Amniotic stem cell (primary cell): ENCODE measurements at places on chromosomes 6 and 20.

DNA sequence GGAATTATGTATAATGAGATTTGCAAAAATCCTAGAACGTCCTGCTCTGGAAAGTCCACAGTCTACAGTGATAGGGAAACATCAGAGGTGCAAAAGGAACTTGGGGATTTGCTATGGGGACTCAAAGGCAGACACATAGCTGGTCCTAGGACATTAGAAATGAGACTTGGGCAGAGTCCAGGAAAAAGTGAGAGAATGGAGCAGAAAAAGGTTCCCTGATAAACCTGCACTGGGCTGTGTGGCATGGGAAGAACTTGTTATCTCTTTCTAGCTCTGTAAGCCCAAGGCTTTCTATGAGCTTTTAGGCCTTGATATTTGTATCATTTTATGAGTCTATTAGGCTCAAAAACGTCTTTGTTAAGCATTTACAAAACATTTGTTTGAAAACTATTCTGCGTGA is 15.2 kb downstream of the PRND start:
- DNase-seq = no peak

- DNase-seq = no peak
Measured at GRCh38 chr6:44265722-44266233, 427 bp upstream of the NFKBIE start.

GRCh38 chr6:47413752-47414422 is 63.7 kb upstream of the CD2AP start:
- no peak for DNase-seq

GRCh38 chr6:14770040-14770439 is 475.8 kb upstream of the JARID2 start:
- DNase-seq = no peak

DNA sequence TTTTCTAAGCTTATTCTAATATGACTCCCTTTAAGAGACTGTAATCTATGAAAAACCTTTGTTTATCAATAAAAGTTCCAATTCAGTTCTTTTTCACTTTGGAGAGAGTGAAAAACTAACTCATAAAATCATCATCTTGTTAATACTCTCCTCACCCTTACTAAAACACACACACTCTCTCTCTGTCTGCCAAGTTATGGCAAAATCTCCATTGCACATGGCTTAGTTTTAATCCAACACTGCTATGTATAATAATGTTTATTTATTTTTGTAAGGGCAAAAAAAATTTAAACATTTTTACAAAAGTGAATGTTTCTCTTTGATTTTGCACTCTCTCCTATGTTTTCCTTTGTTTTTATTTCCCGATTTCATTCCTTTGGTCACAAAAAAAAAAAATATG is 253.2 kb downstream of the BMP7 start:
- no peak for DNase-seq

DNA sequence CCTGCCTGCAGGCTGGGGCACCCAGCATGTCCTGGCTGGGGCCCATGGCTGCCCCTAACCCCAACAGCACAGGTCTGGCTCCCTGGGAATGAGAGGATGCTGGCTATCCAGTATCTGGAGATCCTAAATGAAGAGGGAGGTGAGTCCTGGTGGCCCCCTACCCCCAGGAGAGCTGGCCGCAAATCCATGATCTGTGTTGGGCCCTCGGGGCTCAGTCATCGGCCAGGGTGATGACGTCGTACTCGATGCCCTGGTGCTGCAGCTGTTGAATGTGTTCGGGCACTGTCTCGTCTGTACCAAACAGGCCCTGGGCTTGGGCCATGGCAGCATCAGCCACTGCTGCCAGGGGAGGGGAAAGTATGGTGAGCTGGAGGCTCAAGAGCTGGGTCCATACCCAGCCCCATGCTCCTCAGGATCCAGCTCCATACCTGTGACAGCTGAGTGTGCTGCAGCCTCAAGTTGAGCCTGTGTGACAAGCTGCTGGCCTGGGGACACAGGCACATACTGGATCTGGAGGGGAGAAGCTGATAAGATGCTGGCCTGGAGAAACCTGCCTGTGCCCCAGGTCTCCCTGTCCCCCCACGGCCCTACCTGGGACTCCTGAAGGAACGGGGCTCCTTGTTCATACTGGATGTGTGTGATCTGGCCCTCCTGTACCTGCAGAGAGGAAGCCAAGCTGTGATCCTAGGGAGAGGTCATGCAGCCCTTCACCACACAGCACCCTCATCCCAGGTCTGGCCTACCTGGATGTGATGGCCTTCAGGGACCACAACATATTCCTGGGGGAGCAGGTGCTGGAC is 14.5 kb downstream of the PCIF1 start:
- no peak for DNase-seq

GRCh38 chr20:36126836-36127527 is 27.6 kb upstream of the EPB41L1 start:
- no peak for DNase-seq

DNA sequence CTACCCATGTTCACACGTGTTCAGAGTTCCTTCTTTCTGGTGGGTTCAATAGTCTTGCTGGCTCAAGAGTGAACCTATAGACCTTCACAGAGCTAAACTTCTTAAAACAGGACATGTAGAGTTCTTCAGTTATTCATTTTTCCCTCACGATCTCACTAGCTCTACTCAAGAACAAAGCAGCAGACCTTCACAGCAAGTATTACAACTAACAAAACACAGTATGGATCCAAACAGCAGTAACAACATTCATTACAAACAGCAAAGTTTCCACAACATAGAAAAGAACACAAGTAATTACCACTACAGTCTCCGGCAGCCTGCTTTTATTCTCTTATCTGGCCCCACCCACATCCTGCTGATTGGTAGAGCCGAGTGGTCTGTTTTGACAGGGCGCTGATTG is 39.5 kb upstream of the MCUR1 start:
- DNase-seq = no peak

DNA sequence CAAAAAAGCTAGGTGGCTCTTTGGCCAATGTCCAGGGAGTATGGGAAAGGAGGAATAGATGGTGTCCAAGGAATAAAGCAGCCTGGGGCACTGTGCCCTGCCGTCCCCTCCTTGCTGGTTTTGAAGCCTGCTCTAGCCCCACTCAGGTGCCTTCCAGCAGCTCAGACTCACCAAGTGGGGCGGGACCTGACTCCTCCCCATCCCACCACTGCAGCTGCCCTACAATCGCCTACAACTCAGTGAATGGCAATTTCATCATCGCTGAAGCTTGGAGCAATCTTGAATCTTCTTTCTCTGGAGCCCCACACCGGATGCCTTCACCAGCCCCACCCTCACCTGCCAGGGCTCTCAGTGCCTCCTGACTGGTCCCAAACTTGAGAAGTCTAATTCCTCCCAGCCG is 56.4 kb upstream of the NXT1 start:
- no peak for DNase-seq

- DNase-seq = no peak
Measured at GRCh38 chr6:109087661-109088264, 6.9 kb downstream of the SESN1 start.

DNA sequence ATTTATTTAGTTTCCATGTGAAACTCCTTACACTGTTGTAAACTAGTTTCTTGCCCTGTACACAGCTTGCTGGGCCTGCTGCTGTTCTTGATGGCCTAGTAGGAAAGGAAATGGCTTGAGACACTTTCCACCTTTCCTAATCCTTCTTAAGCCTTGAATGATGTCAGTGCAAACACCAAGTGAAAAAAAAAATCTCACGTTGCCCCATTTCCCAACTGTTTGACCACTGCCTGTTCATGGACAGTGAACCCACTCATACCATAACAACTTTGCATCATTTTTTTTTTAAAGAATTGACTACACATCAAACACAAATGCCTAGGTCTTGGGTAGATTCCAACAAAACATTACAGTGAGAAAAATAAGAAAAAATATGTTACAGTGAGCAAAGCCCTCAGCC is 653.6 kb upstream of the FLRT3 start:
- DNase-seq = no peak

DNA sequence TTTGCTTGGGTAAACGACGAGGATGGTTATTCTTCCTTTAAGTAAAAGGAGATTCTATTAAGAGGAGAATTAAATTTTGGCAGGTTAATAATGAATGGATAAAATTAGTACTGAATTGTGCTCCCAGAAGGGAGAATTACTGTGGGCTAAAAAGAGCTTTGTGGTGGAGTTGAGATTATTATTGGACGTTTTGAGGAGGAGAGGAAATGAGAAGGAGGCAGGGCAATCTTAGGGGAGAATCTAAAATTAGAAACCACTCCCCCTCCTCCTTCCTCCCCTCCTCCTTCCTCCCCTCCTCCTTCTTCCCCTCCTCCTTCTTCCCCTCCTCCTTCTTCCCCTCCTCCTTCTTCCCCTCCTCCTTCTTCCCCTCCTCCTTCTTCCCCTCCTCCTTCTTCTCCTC is 331.8 kb downstream of the PRL start:
- no peak for DNase-seq

DNA sequence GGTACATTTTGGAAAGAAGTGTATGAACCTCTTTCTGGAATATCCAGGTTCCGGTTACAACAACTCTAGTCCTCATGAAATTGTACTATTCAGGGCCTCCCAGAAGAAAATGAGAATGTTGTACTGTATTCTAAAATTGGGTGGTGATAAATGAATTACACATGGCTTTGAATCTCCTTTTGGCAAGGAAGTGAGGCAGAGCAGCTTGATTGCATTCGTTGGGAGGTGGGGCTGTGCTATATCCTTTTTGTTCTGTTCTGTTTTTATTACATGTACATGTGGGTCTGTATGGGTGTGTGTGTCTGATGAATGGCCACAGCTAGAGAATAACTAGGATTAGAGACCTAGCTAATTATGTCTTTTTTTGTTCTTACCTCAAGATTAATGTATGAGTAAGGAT is 37.8 kb upstream of the SNRPB2 start:
- no peak for DNase-seq

- no peak for DNase-seq
Measured at GRCh38 chr6:154292066-154292465, 64.5 kb downstream of the IPCEF1 start.

GRCh38 chr6:161405418-161405817 is 131.6 kb upstream of the AGPAT4 start:
- DNase-seq = no peak

DNA sequence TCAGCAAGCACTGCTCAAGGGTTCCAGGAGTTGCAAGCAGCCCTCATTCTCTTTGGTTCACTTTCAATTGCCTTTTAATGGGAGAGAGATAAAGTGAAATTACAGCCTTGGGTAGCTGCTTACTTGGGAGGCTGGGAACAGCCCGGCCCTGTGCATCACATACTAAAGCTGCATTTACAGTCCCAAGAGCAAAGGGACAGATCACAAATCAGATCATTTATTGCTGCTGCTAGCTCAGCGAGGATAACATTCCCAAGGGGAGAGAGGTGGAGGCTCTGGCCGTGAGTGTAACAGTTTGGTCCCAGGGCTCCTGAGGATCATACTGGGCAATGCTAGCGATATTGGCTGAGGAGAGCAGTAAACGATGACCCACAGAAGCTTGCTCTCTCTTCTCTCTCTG is 133.1 kb downstream of the CDH26 start:
- DNase-seq = no peak

DNA sequence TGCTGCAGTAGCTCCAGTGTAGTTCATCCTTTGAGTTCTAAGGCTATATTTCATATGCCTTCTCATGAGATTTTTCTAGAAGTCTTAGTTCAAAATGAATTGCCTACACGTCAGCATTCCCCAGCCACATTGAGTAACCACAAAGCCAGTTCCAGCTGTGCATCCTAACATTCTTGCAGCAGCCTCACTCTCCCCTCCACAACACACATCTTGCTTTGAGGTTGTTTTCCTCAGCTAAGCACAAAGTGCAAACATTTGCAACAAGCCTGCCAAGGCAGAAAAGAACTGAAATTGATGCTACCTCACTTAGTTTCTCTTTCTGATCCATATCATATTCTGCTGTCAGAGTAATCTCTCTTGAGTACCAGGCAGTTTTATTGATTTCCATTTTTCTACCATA is 160.7 kb upstream of the KCNQ5 start:
- DNase-seq = no peak

GRCh38 chr6:101779051-101779844 is 385.7 kb downstream of the GRIK2 start:
- no peak for DNase-seq

DNA sequence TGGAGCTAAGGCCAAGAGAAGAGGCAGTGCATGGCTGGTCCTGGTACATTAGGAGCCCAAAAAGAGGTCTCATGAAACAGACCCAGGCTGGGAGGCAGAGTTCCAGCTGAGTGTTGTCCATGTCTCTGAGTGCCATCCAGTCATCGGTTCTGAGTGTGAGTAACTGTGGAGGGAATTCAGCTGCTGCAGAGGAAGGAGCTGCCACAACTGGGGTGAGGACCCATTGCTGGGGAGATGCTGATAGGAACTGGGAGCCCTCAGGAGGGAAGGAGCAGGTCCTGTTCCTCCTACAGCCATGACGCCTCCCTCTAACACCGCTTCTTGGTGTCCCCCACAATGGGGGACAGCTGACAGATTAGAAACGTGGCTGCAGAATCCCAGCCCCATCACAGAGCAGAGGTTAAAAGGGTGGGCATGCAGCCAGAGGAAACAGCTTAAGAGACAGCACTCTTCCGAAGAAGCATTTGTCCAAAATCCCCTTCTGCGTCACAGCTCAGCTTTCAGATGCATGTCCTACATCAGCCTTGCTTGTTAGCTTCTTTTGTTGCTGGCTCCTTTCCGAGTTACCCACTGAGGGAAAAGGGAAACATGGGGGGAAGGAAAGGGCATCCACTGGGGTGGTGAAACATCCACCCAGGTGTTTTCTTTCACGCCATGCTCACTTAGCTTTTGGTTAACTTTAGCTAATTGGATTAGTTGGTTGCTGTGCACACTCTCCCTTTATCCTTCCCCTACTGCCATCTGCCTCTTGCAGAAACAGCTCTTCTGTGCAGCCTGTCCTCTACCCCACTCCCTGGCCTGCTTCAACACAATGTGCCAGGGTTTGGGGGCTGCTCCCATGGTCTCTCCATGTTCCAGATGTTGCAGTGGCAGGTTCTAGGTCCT is 239.2 kb downstream of the SYNDIG1 start:
- DNase-seq = no peak

DNA sequence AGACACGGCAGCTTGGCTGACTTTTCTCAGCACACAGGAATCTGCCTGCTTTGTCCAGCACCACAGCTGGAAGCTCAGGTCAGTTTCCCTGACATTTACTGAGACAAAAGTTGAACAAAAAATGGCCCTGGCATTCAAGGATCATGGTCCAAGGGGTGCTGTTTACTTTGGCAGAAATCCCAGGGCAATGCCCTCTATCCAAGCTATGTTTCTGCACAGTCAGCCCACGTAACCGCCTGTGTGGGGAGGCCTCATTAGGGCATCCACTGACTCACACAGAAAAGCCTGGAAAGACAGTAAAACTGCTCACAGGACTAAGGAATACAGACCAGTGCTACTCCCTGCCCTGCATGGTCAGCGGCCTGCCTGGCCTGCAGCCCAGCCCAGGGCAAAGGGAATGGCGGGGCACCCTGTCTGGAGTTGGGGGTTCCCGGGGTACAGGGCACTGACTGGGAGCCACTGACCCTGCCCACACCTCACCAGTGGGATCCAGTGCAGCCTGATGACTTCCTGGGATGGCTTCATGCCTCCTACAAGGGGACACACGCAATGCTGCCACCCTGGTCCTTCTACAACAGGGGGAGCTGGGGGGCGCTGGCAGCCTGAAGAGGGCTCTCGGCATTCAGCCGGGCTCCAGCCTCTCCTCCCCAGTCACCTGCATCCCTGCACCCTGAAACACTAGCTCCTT is 77.1 kb downstream of the NINL start:
- peak; percentile 58 for DNase-seq
